Stimulated activated CD4-positive, alpha-beta T cell treated with anti-CD3 and anti-CD28 coated beads, Interleukin-4, amount 100 ng/mL, for 24 hours (primary cell): ENCODE measurements at places on chromosomes 6 and 20.
A peak's percentile ranks its signal among the peaks of the same experiment; 100 is the strongest.

DNA sequence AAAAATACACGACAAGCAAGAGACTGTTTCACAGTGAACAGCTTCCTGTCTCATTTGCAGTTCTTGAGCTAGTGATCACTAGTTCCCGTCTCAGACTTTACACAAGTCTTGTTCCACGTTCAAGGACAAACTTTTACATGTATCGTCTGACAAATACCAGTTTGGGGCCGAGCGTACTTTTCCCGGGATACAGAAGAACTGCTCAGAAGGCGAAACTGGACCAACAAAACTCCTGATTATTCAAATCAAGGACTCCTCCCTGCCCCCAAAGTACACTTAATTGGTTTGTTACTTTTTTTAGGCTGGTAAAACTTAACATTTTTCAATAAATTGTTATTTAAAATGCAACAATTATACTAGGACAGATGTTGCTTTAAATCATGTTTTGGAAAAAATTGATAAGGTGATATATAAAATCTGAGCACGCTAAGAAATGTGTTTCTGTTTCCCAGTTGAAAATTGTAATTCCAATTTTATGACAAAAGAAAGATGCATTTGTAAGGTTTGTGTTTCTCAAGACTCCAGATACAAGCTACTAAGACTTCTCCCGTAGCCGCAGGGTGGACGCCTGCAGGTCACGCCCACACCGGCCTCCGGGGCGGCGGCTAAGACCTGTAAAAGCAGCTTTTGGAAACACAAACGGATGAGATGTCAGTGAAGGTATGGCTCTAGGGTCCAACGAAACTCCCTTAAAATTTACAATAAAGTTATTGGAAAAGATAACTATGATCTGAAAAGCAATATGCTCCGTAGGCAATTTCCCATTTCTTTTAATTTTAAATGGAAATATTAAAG lies 16.8 kb upstream of the TCFL5 start:
- no peak for DNase-seq

DNA sequence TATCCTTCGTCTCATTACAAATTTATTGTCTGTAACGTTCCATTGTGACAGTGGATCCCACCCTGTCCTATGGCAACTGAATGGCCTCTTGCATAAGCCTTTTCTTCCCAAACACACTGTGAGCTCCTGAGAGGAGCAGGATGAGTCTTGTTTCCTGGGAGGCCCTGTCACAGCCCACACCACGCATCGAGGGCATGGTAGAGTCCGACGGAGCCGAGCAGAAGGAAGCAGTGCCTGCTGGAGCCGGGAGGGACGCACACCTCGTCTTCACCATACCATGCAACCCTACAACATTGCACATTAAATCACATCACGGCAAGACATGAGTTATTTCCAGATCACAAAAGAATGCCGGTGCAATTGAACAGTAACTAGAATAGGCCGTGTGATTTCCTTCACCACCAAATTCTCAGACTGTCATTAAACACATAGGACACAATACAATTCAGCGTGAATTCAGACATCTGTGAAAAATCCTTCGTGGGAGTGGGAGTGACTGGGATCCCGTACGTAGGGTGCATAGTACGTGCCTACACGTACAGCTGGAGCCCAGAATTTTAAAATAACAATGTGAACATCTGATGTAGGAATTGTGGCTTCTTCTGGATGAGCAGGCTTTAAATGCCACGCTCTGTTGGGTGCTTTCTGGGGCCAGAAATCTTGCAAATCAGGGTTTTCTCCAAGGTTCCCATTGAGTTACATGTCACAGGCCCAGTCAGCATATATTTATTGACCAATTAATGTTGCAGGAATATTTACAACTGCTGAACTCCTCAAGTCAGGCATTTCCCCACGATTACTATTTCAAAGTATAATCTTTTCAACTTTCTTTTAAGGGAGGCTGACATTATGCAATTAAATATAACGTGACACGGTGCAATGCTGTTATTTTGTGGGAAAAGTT lies 201.8 kb downstream of the TTLL2 start:
- DNase-seq, result no peak

DNA sequence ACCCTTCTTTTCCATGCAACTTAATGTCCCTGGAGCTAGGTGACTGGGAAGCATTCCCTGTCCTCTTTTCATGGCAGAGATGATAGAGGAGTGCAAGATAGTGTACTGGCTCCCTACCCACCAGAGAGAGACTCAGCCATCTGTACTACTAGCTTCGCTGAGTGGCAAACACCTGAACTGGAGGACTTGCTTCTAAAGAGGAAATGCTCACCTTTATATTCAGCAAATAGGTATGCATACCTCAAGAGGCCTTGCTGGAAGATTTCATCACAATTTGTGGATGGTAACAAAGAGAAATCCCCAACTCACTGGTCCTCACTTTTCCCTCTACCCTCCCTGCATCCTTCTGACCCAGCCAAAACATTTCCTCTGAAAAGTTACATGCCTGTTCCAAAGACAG lies 124.1 kb downstream of the FOXA2 start:
- no peak for DNase-seq

GRCh38 chr20:50510706-50511542 lies 741 bp downstream of the PTPN1 start:
- DNase-seq, result peak; percentile 15

GRCh38 chr20:9608639-9609340 lies 94.4 kb downstream of the LAMP5 start:
- DNase-seq, result no peak

GRCh38 chr20:38303908-38304379 lies at the start of gene BPI:
Gene BPI, plus strand, starts transcription at chr20:38304156. Its CDS starts 68 bp downstream, at chr20:38304224.
- DNase-seq, result no peak

GRCh38 chr6:134623401-134623800 lies 305.5 kb upstream of the SGK1 start:
- no peak for DNase-seq

- no peak for DNase-seq
Measured at GRCh38 chr6:87200469-87201175, 45.3 kb downstream of the ZNF292 start.

- DNase-seq, result no peak
Measured at GRCh38 chr6:129764761-129765407, 54.9 kb upstream of the ARHGAP18 start.

DNA sequence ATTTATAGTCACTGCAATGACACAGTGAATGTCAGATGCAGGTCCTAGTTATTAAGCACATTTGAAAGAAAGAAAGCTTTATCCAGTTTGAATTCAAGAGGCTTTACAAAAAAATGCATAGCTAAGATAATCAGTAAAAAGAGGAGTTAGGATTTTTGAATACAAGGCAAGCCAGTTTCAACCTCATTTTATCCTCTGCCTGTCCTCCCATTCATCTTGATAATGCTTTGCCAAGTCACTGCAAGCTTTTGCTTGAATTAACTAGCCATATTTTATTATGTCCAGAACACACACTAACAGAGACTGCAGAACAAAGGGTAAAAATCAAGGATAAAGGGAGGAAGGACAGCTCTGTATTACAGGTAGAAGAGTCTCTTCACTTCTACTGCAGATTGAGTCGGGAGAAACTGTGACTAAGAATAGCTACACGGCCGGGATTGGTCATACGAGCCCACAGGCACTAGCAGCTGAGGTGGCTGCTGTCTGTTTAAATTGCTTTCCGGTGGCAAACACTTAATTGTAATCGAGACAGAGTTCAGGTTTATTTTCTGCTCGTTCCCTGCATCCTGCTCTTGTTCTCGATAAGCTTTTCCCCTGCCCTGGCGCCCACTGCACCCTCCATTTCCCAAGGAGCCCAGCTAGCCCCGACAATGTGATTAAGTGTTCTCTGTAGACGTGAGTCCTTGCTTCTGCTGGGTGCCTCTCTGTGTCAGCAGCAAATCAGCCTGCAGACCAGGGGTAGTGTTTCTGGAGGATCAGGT lies 30.5 kb upstream of the AKAP12 start:
- DNase-seq, result no peak

- no peak for DNase-seq
Measured at GRCh38 chr6:98644063-98644462, 190.3 kb upstream of the POU3F2 start.

DNA sequence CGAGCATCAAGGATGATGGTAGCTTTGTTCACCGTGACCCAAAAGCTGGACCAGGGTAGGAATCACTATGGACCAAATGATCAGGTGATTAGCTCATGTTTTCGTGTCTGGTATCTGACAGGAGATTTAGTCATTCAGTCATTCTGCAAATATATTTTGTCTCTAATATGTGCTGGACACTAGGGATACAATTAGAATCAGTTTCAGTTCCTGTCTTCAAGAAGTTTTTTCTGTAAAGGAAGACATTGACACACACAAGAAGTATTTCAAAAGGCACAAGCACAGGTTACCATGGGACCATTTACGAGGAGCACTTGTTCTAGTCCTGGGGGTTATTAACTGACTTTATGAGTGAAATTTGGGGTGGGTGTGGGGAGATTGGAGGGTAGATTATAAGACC lies 244.9 kb downstream of the HIVEP2 start:
- DNase-seq, result no peak

DNA sequence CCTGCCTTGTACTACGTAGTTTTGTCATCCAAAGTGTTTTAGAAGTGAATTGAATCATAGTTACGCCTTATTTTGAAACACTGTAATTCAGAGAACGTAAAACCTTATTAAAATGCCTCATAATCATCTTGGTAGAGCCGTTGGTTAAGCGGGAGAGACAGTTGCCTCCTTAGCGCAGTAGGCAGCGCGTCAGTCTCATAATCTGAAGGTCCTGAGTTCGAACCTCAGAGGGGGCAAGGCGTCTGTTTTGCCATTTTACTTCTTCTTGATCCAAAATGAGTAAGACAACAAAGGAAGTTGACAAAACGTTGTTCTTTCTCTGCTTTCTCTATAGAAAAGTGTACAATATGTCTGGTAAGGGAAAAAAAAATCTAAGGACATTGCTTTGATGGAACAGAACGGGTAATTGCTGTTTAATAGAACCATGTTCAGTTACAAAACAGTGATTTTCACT lies 20.7 kb upstream of the TRIM27 start:
- peak; percentile 82 for DNase-seq

DNA sequence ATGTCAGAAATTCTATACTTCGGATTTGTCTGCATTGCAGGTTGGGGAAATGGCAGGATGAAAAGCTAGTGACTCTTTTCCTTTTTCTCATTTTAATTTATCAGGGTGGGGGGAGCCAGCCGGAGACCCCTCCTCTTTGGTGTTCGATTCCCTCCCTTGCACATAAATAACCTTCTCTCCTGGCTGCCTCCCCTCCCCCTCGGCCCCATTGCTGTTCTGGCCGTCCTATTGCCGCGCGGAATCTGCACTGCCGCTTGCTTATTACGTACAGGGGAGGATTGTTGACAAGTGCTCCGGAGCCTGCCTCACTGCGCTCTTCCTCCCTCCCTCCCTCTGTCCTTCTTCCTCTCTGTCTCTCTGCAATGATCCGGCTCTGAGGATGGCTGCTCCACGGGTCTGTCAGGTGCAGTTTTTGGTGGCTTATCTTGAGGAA lies 154.7 kb downstream of the JARID2 start:
- DNase-seq, result no peak

GRCh38 chr6:102848210-102848609 lies 1454.7 kb downstream of the GRIK2 start:
- DNase-seq, result no peak

DNA sequence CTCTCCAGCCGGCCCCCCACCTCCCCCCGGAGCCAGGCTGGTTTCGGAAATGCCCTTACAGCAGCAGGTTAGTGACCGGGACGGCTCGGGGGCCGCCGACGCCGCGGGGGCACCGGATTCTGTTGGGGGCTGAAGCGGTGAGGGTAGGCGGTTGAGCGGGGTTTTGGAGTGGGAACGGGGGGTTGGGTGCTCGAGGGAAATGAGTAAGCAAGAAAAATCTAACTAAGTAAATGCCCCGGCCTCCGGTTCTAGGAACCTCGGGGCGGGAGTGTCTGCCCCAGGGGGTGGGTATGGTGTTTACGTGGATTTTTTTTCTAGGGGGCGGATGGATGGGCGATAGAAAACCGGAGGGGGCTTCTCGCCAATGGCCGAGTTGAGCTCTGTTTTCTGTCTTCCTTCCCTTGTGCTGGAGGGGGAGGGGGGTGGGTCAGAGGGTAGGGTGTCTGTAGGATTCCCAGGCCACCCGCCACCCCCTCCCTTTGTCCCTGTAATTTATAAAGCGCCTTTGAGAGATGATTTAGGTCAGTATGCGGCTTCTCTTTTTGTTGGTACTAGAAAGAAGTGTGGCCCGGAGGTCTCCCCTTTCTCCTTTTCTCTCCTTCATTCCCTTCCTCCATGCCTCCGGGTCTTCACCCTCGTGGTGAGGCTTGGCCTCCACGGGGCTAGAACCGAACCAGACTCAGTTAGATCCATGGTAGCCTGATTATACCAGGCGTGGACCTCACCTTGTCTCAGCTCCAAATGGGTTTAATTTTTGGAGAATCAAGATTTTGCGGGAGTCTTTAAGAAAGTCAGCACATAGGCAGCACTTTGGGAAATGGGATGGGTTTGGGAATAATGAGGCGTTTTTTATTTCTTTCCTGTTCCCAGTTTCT lies 2.3 kb downstream of the E2F3 start:
- peak; percentile 82 for DNase-seq

DNA sequence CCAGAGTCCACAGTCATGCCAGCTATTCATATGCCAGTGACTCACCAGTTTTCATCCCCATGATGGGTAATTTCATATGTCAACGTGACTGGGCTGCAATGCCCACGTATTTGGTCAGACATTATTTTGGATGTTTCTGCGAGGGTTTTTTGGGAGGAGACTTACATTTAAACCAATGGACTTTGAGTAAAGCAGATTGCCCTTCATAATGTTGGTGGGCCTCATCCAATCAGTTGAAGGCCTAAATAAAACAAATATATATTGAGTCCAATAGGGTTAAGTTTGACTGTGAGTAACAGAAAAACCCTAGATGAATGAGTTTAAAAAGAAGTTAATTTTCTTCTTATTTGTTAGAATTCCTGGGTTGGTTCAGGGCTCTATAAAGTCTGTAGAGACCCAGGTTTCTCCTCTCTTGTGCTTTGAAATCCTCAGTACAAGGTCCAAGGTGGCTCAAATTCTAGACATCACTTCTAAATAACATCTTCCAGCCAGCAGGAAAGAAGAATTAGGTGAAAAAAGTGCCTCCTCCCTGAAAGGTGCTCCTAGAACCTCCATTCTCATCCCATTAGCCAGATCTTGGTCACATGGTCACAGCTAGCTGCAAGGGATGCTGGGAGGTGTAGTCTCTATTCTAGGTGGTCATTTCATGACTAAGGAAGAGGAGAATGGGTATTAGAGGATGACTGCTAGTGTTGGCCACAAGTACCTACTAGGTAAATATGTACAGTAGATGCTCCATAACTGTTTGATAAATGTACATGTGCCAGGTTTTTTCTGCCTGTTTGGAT lies 16.7 kb upstream of the NEDD9 start:
- DNase-seq, result no peak

GRCh38 chr6:31897612-31898382 lies at the start of gene EHMT2:
Gene EHMT2, minus strand, starts transcription at chr6:31897698. Its CDS starts 21 bp downstream, at chr6:31897677.
- DNase-seq, result peak; percentile 86

- DNase-seq, result no peak
Measured at GRCh38 chr6:113903666-113904330, 46.7 kb downstream of the MARCKS start.

DNA sequence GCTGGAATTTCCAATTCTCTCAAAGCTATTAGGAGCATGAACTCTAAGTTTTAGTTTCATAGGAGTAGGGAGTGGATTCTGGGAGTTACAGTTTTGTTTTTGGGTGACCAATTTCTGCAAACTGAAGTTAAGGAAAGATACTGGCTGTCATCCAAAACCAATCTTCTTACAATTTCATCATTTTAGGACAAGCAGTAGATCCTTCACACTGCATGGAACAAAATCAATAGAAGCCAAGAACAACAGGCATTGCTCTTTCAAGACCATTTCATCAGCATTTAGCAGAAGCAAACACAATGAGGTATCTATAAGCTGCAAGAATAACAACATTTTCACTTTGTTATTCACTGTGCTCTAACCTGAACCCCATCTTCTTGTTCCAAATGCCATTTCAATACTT lies 173.0 kb downstream of the GMDS start:
- no peak for DNase-seq

GRCh38 chr6:145254649-145255401 lies 480.5 kb downstream of the EPM2A start:
- no peak for DNase-seq
